Inflammatory macrophage (primary cell): ENCODE measurements at places on chromosomes 6 and 20.

- peak; percentile 96 for DNase-seq
These were observed 4.5 kb upstream of the MMP9 start for GRCh38 chr20:46004187-46004586.

DNA sequence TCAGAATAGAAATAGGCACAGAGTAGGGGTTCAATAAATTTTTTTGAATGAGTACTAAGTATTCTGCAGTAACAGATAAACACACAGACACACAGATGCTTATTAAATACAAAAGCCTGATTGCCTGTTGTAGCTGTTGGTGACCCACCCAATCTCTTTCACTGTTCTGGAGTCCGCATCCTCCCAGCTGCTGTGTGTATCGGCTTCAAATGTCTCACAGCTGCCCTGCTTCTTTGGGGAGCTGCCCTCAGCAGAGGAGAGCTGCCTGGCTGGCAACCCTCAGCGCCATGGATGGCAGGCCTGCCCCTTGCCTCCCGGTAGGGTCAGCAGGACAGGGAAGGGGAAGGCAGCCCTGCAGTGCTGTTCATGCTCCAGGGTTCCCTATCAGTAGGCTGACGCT is 85.9 kb upstream of the PRND start:
- no peak for DNase-seq

- DNase-seq: no peak
These were observed 59.3 kb downstream of the BTBD3 start for GRCh38 chr20:11976966-11977365.

- DNase-seq: no peak
These were observed 37.8 kb downstream of the PSMG4 start for GRCh38 chr6:3296537-3296936.

DNA sequence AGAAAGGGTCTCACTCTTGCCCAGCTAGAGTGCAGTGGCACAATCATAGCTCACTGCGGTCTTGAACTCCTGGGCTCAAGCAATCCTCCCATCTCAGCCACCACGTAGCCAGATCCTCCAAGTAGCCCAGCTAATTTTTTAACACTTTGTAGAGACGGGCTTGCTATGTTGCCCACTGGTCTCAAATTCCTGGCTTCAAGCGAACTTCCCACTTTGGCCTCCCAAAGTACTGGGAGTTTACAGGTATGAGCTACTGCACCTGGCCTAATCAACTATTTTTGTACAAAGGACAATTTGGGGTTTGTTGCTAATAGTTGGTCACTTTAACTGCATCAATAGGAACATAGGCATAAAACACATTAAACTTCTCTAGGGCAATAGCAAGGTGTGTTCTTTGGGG is 29.9 kb upstream of the SYNCRIP start:
- DNase-seq: no peak

- no peak for DNase-seq
These were observed 79.4 kb downstream of the IYD start for GRCh38 chr6:150448221-150448620.

DNA sequence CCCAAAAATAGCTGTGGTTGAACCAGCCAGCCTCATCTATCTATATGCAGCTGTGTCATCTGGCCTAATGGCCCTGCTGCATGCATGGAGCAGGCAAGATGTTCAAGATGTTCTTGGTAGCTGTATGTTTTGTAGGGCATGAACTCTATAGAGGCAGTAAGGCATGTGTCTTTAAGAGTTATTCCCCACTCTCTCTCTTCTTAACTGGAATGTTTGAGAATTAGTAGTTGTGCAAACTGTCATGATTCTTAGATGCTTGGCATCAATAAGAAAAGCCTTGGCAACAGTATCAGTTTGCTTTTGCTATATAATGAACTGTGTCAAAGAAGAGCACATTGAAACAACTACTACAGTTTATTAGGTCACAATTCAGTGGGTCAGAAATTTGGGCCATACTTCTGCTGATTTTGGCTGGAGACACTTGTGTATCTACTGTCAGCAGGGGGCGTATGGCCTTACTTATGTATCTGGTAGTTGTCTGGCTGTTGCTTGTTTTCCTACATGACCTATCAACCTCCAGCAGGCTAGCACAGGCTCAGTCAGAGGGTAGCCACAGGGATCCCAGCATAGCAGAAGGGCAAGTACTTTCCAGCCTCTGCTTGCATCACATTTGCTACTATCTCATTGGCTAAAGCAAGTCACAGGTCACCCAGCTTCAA is 56.1 kb upstream of the LAMP5 start:
- peak; percentile 57 for DNase-seq

- DNase-seq: peak; percentile 97
These were observed at the start of gene BRD2 for GRCh38 chr6:32968093-32968866. Gene BRD2 (plus strand): TSS chr6:32968594. CDS start chr6:32972899, 4,305 bp downstream.

- DNase-seq: no peak
These were observed 58.9 kb upstream of the MCM9 start for GRCh38 chr6:118993803-118994251.
